ENCODE measurements at places on chromosomes 16 and 17.

GRCh38 chr16:81492311-81492761, 47.7 kb downstream of the CMIP start:
- no peak for DNase-seq

GRCh38 chr16:727291-727977, 528 bp downstream of the HAGHL start:
- no peak for DNase-seq

DNA sequence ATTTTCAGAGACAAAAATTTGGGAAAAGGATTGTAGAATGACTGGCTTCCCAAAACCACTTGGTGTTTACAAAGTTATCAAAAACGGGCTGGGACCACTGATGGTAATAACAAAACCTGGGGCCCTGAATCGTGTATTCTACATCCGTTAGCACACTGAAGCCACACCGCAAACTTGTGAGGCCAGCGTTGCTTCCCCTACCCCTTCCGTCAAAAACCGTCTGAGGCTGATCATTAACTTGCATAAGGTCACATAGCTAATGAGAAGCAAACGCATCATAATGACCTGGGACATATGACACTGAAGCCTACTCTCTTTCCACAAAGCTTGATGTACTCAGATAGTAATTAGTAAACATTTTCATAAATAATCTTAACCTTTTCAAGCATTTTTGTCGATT, 704.3 kb downstream of the MAF start:
- DNase-seq, result no peak

- DNase-seq, result no peak
Observed at GRCh38 chr16:75931970-75932369, 205.7 kb upstream of the CPHXL start.

GRCh38 chr17:34556384-34556783, 23.0 kb upstream of the TMEM132E start:
- DNase-seq, result no peak

DNA sequence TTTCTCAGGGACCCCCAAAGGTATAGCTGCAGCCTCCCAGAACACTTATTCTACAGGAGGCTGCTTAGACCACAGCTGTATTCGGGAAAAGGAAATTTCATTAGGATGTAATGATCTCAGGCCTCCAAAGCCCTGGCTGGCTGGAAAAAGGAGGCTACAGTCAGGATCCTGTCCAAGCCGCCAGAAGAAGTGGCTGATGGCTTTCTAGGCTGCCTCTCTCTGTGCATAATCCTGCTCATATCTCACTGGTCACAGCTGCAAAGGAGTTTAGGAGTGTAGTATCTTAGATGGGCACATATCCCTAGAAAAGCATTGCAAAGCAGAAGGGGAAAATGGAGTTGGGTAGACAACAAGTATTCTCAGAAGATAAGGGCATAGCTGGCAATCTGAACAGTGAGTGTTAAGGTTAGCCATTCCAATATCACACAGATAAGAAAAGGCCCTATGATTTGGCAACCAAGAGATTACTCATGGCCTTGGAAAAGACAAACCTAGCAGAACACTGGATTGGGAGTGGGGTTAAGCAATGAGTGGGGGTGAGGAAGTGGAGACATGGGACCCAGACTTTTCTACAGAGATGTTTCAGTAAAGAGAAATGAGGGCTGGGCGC, 26.0 kb upstream of the PRKCA start:
- no peak for DNase-seq

- DNase-seq, result no peak
Observed at GRCh38 chr17:49337884-49338283, 24.2 kb downstream of the ZNF652 start.

- DNase-seq, result no peak
Observed at GRCh38 chr16:50801036-50801435, 59.1 kb downstream of the CYLD start.

- no peak for DNase-seq
Observed at GRCh38 chr16:1631931-1632637, 19.9 kb downstream of the CRAMP1 start.

GRCh38 chr17:43468691-43469139, 15.1 kb upstream of the DHX8 start:
- no peak for DNase-seq

DNA sequence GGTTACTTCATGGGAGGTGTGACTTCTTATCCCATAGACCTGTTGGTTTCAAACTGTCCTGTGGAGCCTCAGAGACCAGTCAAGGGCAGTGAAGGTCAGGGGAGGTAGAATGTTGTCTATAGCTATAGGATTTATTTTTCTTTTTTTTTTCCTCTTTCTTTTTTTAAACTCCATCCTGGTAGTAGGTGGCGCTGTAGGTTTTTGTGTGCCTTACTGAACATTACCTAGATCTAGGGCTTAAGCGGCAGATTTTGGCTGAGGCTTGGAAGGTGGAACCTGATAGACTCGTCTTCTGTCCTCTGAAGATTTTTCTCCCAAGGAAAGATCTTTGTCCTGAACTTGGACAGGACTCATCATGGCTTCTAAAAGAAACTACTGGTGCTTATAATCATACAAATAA, 8.2 kb upstream of the LASP1NB start:
- DNase-seq, result no peak

GRCh38 chr16:89600427-89600826, 13.0 kb upstream of the DPEP1 start:
- no peak for DNase-seq

DNA sequence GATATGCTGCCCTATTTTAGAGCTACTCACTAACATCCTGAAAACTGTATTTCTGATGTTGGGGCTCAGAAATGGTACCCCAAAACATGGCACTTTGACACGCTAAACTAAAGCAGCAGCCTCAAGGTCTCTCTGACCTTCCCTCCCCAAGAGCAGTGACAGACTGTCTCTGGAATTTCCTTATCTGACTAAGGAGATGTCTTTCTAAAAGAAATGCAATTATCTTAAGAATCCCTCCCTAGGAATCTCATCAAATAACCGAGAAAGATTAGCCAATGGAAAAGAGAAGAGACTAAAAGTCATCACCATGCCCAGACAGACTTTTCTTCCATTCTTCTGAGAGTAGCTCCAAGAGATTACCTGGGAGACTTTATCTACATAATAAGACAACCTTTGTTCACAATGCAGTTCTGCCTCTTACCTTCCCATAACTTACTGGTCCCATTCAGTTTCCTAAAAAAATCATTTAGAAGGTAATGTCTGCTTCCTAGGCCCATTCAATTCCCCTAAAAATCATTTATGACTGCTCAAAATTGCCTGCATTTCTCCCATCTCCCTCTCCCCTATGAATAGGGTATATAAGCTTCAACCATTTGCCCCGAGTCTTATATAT, 123.9 kb downstream of the CPPED1 start:
- DNase-seq, result no peak

DNA sequence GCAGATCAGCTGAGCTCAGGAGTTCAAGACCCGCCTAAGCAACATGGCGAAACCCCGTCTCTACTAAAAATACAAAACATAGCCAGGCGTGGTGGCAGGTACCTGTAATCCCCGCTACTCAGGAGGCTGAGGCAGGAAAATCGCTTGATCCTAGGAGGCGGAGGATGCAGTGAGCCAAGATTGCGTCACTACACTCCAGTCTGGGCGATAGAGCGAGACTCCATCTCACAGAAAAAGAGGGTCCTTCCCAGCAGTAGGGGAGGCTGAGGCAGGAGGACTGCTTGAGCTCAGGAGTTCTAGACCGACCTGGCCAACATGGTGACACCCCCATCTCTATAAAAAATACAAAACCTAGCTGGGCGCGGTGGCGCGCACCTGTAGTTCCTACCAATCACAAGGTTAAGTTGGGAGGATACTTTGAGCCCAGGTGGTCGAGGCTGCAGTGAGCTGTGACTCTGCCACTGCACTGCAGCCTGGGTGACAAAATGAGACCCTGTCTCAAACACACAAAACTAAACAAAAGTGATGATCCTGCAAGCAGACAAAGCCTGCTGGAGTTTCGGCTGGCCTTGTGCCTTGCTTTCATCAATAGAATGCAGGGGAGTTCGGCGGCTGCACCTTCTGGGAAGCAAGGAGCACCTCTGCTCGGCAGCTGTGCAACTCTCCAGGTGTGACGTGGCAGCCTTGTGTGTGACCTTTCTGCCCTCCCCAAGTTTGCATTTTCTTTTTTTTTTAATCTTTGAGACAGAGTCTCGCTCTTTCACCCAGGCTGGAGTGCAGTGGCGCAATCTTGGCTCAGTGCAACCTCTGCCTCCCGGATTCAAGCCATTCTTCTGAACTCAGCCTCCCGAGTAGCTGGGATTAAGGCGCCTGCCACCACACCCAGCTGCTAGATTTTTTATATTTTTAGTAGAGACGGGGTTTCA, 12.4 kb upstream of the YWHAE start:
- DNase-seq, result no peak

DNA sequence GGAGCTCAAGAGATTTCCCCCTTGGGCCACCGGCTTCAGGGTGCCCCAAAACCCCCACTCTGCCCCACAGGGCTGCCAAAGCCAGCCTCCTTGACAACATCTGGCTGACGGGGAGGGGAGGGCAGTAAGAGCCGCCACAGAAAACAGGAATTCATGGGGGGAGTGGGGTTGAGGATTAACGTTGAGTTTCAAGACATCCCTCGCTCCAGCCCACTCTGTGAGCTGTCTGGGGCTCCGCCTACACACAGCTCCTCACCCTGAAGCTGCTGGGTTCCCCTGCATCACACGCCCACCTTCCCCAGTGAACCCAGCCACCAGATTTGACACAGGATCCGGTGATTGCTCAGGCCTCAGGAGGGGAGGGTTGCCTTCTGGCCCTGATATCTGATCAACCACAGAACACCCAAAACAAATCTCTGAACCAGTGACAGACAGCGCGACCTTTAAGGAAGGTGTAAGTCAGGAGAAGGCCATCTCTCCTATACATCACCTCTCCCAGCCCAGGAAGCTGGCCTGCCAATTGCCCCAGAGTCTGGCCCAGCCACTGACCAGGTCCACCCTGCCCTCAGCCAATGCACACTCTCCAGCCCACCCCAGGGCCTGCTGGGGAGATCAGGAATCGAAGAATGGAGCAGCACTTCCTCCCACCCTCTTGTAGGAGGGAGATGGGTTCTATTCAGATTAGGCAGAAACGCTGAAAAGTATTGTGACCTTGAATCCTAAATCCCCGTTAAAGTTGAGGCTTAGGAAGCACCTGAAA, 132.1 kb downstream of the CLEC16A start:
- no peak for DNase-seq

GRCh38 chr17:78343543-78344201, 16.2 kb downstream of the SOCS3 start:
- no peak for DNase-seq

DNA sequence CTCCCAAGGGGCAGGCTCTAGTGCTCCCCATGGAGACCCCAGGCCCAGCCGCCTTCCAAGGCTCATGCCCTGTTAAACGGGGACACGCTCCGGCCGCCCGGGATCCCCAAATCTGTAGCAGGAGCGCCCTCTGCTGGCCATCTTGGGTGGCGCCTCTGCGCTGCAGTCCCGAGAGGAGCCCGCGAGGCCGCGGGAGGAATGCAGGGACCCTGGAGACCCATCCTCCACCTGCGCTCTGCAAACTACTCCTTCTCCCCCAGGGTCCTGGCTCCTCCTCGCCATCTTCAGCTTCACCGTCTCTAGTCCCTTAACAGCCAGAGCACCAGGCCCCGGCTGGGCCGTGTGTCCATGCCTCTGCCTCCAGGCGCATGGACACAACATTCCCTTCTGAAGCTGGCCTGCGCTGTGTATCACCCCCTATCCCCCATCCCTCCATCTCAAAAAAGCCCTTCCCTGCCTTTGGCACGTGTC, 23.6 kb upstream of the KRT17 start:
- peak; percentile 54 for DNase-seq

GRCh38 chr17:6454495-6455320, 10.5 kb downstream of the PIMREG start:
- DNase-seq, result no peak

- DNase-seq, result peak; percentile 70
Observed at GRCh38 chr17:35764123-35764991, 3.7 kb downstream of the C17orf50 start.

GRCh38 chr16:86570558-86571529, 4.2 kb downstream of the FOXC2 start:
- DNase-seq, result no peak

DNA sequence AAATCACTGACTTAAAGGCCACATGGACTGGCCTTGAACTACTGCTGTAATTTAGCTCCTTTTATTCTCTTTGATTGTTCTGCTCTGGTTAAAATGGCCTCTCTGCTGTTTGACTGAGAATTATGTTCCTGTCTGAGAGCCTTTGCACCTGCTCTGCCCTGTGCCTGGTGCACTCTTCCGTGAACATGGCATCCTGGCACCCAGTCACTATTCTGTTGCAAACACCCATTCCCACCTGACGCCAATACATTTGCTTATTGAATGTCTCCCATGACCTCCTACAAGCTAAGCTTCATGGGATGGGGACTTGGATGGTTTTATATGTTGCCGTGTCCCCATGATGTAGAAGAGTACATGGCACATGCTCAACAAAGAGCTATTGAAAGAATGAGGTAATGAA, 20.1 kb downstream of the HSD17B2 start:
- DNase-seq, result no peak

DNA sequence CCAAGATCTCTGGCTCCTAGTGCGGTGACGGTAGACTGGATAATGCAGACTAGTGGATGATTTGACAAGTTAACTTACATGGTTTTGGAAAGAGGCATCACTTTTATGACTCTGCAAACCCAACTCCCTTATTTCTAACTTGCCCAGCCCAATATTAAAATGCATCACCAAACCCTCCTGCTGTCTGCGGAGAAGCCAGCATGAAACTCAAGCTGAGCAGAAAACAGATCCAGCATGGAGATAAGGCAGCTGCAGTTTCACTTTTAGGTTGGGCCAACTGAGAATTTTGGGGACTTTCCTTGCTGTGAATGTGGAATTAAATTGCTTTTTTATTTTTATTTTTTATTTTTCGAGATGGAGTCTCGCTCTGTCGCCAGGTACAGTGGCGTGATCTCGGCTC, 27.8 kb downstream of the CDH1 start:
- no peak for DNase-seq

DNA sequence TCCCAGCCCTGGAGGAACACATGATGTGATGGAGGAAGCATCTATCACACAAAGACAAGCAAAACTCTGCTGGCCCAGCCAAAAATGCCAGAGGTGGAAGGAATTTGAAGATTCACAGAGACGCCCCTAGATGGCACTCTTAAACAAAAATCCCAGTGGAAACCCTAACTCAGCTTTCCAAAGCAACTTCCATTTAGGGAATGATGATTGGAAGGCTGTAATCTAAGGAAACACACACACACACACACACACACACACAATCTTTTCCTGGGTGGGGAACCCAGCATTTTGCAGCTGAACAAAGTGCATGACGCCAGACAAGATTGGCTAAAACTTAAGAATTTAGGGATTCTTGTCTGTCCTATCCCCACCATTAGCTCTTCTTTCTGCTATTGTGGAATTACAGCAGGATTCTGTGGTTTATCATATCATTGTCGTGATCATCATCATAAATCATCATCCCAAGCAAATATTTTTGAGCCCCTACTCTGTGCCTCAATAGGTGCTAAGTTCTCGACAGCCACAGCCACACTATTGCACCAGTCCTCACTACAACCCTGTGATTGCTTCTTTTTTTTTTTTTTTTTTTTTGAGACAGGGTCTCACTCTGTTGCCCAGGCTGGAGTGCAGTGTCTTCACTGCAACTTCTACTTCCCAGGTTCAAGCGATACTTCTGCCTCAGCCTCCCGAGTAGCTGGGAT, 1.6 kb upstream of the LDAF1 start:
- DNase-seq, result no peak
